ENCODE measurements at places on chromosomes 6 and 20. TPM values are rescaled to one million over a fixed set of nuclear protein-coding genes. Genes with fewer than 3 reads are reported as not detected.

GRCh38 chr6:75349262-75349984 lies 64.8 kb upstream of the TMEM30A start:
- DNase-seq = peak; percentile 25

The SLC35D3 gene
- not detected for total RNA-seq

DNA sequence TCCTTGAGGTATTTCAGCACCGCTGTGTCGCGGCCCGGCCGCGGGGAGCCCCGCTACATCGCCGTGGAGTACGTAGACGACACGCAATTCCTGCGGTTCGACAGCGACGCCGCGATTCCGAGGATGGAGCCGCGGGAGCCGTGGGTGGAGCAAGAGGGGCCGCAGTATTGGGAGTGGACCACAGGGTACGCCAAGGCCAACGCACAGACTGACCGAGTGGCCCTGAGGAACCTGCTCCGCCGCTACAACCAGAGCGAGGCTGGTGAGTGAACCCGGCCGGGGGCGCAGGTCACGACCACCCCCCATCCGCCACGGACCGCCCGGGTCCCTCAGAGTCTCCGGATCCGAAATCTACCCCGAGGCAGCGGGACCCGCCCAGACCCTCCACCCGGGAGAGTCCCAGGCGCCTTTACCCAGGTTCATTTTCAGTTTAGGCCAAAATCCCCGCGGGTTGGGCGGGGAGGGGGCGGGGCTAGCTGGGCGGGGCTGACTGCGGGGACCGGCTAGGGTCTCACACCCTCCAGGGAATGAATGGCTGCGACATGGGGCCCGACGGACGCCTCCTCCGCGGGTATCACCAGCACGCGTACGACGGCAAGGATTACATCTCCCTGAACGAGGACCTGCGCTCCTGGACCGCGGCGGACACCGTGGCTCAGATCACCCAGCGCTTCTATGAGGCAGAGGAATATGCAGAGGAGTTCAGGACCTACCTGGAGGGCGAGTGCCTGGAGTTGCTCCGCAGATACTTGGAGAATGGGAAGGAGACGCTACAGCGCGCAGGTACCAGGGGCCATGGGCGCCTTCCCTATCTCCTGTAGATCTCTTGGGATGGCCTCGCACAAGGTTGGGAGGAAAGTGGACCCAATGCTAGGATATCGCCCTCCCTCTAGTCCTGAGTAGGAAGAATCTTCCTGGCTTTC lies 693 bp downstream of the HLA-F start:
- DNase-seq = peak; percentile 27

The RNF217 gene
- 13.6 TPM for total RNA-seq

The C6orf132 gene
- total RNA-seq = not detected

The PTPRK gene
- total RNA-seq = 40.1 TPM

The EPPIN gene
- total RNA-seq = not detected

The COL12A1 gene
- 6.6 TPM for total RNA-seq

The ME1 gene
- total RNA-seq = 19.9 TPM

The CAPN11 gene
- not detected for total RNA-seq

DNA sequence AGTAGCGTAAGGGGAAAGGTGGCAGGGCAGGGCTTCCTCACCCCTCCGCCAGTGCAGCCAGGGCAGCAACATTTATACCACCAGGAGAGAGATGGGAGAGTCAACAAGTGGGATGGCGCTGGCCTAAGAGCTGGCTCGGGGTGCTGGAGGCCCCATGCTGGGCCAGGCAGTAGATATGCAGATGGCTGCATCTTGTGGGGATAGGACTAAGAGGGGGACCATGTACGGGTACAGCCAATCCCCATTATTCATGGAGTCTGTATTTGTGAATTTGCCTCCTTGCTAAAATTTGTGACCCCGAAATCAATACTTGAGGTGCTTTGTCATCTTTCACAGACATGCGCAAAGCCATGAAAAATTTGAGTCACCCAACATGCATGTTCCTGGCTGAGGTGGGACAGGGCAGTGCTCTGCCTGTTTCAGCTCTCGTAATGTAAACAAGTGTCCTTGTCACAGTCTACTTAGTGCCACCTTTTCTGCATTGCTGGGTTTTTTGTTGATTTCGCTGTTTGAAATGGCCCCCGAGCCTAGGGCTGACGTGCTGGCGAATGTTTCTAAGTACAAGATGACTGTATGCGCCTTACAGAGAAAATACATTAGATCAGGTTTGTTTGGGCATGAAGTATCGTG lies 27.5 kb upstream of the TAF8 start:
- no peak for DNase-seq

DNA sequence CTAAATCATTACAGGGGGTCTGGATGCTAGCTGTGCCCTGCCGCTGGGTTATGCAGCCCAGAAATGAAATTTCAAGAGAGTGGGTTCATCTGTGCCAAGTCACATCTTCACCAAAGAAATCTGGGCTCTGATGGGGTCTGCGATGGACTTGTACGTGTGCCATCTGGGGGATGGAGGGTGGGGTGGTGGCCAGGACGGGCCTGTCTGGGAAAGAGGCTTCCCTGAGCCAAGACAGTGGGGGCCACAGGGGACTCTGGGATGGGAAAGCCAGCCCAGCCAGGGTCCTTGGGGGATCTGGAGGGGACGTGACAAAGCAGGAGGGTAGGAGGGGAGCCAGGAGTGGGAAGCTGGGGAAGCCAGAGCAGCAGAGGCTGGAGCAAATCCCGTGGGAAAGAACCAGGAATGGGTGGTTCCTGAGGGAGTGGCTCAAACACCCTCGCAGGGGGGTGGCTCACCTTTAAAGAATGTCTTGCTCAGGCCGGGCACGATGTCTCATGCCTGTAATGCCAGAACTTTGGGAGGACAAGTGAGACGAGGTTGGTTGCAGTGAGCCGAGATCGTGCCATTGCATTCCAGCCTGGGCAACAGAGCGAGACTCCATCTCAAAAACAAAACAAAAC lies 36.3 kb upstream of the SULF2 start:
- DNase-seq = peak; percentile 80

The DUSP15 gene
- 1.9 TPM for total RNA-seq

DNA sequence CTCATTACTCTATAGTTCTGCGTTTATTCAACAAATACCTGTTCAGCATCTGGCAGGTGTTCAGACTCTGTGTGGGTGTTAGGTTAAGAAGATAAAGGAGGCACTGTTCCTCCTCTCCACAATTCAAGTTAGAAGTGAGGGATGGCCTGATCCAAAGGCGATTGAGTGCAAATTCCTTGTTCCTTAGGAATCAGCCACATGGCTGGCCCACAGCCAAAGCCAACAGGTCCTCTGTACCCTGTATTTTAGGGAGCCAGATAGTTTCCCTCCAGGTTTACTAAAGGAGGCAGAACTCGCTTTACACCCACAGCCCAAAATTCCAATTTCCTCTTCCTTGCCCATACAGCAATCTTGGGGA lies 5.0 kb upstream of the CD40 start:
- DNase-seq = peak; percentile 45

DNA sequence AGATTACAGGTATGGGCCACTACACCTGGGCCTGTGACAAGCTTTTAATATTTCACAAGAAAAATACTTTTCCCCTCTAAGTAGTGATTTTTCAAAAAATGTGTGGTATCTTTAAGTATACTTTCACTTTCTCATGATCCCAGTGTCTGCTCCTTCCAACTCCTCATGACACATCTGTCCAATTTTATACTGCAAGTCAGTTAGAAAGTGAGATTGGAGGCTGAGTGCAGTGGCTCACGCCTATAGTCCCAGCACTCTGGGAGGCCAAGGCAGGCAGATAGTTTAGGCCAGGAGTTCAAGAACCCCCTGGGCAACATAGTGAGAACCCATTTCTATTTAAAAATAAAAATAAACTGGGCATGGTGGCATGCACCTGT lies 20.2 kb downstream of the PIM1 start:
- no peak for DNase-seq

The BMP6 gene
- total RNA-seq = 0.80 TPM

DNA sequence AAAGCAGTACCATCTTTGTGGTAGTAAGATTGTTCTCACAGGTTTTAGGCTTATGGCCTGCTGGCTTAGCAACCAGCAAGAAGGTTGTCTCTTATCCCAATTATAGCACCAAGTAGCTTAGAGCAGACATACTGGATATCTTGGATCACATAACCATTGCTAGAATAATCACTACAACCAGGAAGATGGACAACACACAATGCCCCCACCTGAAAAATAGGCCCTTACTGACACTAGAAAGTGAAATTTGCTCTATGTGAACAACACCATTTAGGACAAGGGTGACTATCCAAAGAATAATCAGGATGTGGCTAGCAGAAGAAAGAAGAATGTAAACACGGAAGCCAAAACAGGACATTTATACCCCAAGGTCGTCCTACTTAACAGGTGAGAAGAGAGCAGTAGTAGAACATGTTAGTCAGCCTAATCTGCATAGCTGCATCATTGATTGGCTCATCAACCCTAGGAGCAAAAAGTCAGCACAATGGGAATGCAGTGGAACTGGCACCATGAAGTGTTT lies 172.7 kb upstream of the MARCKS start:
- DNase-seq = peak; percentile 35
